ENCODE measurements at places on chromosomes 4 and X.

GRCh38 chr4:1842993-1843448 is 12.9 kb downstream of the LETM1 start:
- no peak for DNase-seq

DNA sequence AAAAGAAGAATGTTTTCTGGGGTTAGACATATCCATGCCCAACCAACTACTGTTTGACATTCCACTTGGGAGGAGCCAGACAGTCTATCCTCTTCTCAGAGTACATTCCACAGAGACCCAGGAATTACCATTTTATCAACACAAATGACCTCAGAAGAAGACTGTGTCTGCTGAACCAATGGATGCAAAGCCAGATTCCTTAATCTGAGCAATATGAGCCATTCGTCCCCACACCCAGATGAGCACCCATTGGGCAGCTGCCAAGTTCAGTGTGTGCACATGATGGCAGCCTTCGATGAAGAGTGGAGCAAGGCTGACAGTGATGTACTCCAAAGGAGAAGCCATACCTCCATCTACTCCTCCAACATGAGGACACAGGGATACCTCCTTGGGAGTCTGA is 111.3 kb downstream of the ZNF674 start:
- DNase-seq: no peak

DNA sequence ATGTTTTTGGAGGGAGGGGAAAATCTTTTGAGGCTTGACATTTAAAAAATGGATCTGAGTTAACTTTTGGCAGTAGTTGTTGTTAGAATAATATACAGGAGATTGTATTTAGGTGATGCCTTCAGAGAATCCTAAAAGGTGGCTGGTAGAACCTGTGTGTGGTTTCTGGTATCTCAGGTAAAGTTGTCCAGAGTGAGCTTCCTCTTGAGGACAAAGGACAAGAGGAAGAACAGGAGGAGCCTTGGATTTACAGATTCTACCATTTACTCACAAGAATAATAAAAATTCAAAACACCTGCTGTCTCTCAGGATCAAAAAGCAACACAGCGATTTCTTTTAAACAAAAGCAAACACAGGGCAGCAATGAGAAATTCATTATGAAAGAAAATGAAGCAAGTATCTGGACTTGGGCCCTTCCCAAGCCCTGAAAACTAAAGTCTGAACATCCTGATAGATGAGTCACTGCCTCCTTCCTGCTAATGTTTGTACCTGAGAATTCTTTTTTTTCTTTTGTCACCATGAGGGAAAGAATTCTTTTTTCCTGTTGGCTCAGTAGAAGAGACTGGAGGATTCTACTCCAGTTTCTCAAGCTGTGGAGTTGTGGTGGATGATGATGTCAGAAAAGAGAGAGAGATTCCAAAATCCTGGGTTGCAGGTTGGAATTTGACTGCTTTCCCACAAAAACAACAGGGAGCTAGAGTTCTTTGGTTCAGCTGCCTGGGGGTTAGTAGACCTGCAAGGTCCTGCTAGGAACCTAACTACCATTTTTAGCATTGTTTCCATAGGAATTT is 31.5 kb upstream of the RAPGEF2 start:
- DNase-seq: no peak

- no peak for DNase-seq
Observed at GRCh38 chrX:31929366-31929765, 857.5 kb upstream of the FTHL17 start.

GRCh38 chr4:48081196-48081595 is 52.9 kb downstream of the TXK start:
- DNase-seq: no peak

DNA sequence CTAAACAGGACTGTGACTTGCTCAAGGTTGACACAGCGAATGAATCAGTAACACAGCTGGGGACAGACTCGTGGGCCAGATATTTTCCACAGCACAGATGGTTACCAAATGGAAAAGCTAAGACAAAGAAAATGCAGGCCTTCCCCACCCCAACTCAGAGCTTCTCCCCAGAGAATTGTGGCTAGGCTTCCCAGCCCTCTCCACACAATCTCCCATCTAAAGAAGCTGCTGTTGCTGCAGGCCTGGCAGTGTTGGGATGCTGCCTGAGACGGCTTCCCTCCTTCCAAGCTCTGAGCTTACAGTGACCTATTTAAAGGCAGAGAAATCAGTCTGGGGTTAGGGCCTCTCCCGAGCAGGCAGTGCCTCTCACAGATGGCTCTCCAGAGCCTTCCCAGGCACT is 46.5 kb upstream of the PGRMC1 start:
- DNase-seq: no peak

GRCh38 chr4:174538123-174538875 is 16.0 kb upstream of the HPGD start:
- DNase-seq: no peak

DNA sequence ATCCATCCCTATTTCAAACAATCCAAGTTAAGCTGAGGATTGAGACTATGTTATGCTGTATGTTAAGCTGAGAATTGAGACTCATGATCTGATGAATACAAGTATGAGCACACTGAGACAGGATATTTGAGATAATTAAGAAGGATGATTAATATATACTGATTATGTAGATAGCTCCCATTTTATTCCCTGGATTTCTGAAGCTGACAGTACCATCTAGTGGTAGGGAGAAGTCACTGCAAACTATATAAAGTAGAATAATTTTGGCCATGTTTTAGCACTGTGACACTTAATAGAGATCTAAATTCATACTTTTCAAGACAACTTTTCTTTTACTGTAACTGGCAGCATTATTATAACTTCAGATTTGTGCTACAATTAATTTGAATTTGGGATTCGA is 63.8 kb upstream of the HPRT1 start:
- no peak for DNase-seq

- DNase-seq: no peak
Observed at GRCh38 chrX:15849555-15849954, 5.1 kb downstream of the AP1S2 start.

Data from stimulated activated CD8-positive, alpha-beta memory T cell treated with anti-CD3 and anti-CD28 coated beads, Interleukin-4, amount 100 ng/mL, for 1 hour (primary cell).